ENCODE measurements at places on chromosomes 11 and 22.

GRCh38 chr11:93921695-93922468, 71.5 kb upstream of the VSTM5 start:
- DNase-seq, result peak; percentile 66

GRCh38 chr11:64181506-64182411, 4.2 kb upstream of the STIP1 start:
- DNase-seq, result peak; percentile 92

GRCh38 chr11:130448416-130449309, at the start of gene ADAMTS15:
ADAMTS15 (plus strand) TSS chr11:130448645; CDS start chr11:130448974, 329 bp downstream.
- peak; percentile 93 for DNase-seq

GRCh38 chr11:90774727-90775566, 552.1 kb upstream of the CHORDC1 start:
- DNase-seq, result no peak

GRCh38 chr11:76807206-76807875, 24.2 kb downstream of the TSKU start:
- peak; percentile 73 for DNase-seq

GRCh38 chr22:37196539-37197450, 8.7 kb upstream of the C1QTNF6 start:
- DNase-seq, result peak; percentile 77

DNA sequence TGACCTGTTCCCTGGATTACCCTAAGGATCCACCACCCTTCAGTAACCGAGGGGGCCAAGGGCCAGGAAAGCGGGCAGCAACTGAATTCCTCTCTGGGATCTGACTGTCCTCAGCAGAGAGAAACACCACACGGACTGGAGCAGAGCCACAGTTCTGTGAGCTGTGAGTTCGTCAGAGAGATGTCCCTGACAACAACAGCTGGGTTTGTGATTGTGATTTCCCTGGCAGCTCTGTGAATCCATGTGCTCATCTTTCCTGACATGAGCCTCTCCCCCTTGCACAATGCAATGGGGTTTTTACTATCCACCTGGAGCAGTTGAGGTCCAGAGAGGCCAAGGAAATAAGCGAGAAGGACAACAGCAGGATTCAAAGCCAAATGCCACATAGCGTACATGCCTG, 69.4 kb upstream of the AMPD3 start:
- DNase-seq, result no peak

DNA sequence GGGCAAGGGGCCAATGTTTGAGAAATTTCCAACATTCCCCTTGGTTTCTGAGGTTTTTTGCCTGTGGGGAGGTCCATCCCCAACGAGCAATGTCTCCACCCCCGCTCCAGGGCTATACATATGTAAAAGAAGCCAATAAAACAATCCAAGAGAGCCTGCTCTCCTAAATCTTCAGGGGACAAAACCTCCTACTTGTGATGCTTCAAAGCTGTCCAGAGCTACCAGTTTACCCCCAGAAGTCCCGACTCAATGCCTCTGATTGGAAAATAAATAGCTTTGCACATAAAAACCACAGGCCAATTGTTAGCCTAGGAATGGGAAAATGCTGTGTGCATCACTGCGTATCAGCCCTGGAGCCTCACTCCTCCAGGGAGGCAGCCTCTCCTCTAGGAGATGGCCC, 66.0 kb upstream of the PAX6 start:
- DNase-seq, result no peak

GRCh38 chr11:34275486-34275885, 82.3 kb downstream of the ABTB2 start:
- no peak for DNase-seq

DNA sequence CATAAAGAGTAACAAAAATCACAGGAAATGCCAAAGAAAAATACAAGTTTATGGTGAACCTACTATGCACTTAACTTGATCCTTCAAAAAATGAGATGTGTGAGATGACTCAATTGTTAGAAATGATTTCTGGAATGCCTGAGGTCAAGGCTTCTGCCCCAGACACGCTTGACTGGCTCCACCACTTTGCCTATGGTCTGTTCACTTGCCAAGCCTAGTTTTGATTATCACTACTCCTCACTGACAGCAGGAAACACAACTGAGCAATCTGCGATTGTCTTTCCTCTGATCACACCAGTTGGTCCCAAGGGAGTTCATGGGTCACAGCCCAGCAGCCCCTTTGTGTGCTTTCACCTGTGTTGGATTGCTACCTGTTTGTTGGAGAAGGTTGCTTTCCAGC, 20.6 kb upstream of the PRDM10 start:
- DNase-seq, result peak; percentile 56

DNA sequence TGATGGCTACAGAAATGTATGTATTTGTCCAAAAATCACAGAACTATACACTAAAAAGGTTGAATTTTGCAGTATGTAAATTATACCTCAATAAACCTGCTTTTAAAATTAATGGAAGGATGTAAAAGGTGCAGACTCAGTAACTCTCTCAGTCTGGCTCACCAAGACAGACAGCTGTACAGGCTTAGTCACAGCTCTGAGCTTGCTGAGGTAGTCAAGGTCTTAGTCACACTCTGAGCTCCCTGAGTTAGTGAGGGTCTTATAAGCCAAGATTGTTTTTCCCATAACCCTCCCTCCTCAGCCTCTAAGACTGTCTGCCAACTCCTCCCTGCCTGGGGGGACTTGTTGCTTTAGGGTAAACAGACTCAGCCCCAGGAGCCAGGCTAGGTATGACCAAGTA, 59.3 kb upstream of the IZUMO1R start:
- DNase-seq, result no peak

DNA sequence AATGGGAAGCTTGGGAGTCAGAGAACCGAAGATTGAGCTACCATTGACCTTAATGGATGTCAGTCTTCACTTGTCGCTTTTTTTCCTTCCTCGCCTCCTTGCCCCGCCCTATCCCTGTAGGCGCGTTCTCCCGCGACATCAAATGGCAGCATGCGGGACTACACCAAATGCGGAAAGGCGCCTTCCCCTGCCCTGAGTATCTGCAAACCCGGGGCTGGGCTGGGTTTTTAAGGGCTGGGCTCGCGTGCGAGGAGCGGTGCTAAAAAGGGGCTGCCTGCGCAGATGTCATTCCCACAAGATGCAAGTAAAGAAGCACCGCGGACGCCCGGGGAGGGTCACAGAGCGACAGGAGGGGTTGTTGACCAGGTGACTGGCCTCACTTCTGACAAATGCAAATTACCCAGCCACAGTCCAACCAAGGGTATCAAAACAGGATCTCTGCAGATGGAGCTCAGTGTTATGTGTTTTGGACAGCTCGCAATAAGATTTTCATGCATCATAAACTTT, 4.7 kb upstream of the FAM111B start:
- DNase-seq, result peak; percentile 13

Measured in astrocyte of the spinal cord (primary cell).